ENCODE measurements at places on chromosomes 2 and 18.

DNA sequence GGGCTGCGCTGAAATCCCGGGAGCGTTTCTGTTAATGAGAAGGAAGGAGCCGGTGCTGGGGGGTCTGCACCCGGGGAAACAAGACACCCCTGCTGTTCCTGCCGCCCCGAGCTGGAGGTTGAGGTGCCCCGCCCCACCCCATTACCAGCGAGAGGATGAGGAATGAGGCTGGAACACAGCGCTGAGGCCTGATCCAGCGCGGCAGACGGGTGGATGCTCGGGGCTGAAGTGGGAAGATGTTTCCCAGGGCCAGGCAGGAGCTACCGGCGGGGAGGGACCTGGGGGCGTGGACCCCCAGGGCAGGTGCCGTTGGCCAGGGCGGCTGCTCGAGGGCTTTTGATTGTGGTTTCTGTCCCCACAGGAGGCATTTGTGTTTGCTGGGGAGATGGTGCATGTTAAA lies 134.3 kb upstream of the CTDP1 start:
- DNase-seq, result no peak

DNA sequence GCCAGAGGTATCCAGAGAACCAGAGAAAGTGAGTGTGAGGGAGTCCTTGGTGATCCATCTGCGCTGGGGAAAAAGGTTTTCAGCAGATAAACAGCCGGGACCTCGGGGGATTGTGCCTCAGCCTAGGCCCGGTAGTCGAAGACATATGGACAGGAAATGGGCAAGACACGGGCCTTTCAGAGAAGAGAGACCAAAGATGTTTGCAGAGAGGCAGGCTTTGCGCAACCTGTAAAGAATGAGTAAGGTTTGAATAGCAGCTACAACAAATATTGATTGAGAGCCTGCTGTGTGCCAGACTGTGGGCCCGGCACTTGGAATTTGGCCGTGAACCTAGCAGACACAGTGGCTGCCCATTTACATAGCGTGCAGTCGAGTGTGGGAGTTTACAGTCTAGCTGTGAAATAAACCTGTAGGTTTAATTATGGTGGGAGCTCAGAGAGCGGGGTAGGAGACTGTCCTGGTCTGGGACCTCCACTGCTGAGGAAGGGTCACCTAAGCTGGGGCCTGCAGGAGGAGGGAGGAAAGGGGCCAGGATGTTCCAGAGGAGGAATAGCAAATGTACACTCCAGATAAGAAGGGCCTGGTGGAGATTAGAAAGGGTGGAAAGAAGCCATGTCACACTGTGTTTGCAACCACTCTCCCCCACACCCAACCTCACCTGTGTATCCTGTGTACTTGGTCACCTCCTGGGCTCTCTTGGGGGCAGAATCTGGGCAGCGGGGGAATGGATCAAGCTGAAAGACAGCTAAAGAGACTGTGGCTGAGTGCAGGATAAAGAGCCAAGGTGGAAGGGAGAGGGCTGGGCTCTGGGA lies 3.0 kb downstream of the SH2D6 start:
- DNase-seq, result no peak

- DNase-seq, result no peak
Measured at GRCh38 chr18:67211646-67212045, 304.9 kb downstream of the DSEL start.

- DNase-seq, result no peak
Measured at GRCh38 chr2:236918545-236918944, 167.1 kb upstream of the COPS8 start.

DNA sequence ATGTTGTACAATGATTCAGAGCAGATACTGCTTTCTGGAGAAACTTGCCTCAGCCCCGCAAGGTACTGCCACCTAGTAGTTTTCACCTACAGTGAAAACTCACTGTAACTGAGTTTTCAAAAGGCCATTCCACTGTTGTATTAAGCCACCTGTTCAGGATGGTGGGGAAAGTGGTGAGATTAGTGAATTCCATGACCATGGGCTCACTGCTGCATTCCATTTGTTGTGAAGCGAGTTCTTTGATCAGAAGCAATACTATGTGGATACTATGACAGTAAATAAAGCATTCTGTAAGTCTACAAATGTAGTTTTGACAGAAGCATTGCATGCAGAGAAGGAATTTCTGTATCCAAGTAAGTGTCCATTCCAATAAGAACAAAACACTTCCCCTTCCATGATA lies 113.6 kb downstream of the LAMA3 start:
- no peak for DNase-seq

GRCh38 chr2:20104900-20105545 lies 53.6 kb upstream of the LAPTM4A start:
- DNase-seq, result no peak

DNA sequence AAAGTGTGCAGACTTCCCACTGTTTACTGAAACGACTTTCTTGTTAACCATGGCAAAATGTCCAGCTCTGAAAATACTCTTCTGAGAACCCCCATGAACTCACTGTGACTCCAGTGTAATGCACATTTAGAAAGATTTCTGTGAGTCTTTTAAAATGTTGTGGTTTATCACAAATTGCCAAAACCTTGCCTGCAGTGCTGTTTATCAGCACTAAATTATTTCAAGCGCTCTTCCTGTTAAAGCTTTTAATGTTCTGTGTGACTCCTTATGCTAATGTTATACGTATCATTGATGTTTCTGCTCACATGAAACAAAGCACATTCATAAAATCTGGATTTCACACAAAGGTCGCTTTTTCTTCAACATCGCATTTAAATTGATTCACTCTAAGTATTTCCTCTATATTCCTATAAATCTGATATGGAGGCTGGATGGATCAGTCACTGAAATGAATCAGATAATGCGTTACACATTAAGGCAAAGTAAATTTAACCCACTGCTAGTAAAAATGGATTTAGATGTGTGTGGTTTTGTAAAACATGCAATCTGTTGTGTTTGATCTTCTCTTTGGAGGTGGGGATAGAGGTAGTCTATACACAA lies 521.2 kb downstream of the NYAP2 start:
- DNase-seq, result no peak

DNA sequence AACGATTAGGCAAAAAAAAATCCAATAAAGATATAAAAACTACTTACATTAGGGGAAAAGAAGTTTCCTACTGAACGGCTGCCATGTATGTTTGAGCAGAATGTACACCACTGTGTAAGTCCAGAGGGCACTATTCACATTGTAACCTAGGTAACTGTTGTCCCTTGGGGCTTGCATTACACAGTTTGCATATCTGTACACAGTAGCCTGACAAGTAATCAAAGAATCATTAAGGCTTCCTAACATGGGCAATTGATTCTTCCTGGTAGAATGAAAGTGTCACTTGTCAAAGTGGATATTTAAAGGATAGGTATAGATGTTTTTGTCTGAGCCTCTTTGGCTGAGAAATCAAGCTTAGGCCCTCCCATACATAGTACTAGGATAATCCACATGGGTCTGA lies 39.1 kb downstream of the PLEK start:
- DNase-seq, result no peak

- no peak for DNase-seq
Measured at GRCh38 chr2:158953926-158954763, 14.3 kb upstream of the TANC1 start.

- DNase-seq, result no peak
Measured at GRCh38 chr2:180670302-180671003, 310.0 kb upstream of the UBE2E3 start.

- DNase-seq, result no peak
Measured at GRCh38 chr2:172705352-172705751, 30.3 kb upstream of the RAPGEF4 start.

- no peak for DNase-seq
Measured at GRCh38 chr2:217837530-217837929, 165.3 kb downstream of the TNS1 start.

- DNase-seq, result no peak
Measured at GRCh38 chr2:223846515-223846914, 9.1 kb upstream of the AP1S3 start.

DNA sequence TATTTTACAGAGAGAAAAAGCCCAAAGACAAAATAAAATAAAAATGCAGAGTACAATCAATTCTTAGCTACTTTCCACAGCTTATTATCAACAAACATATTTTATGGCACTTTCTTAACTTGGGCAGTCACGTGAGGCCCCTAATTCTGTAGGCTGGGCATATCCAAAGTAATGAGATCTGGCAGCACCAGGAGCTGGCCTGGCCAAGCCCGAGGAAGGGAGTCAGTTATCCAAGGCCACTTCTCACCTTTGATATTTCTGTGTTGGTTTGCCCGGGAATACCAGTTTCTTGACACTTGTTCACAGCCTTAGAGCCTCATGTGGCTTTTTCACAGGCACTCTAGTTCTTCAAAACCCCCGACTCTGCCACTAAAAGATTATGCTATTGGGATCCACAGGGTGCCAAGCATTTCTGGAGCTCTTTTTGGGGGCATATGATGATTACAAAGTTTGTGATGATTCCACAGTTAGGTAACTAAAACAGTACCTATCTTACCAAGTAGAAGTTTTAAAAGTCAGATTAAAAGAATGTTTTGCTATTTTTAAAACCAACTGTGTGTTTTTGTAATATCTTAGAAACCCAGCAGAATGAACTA lies 90.4 kb downstream of the MEP1B start:
- DNase-seq, result no peak

DNA sequence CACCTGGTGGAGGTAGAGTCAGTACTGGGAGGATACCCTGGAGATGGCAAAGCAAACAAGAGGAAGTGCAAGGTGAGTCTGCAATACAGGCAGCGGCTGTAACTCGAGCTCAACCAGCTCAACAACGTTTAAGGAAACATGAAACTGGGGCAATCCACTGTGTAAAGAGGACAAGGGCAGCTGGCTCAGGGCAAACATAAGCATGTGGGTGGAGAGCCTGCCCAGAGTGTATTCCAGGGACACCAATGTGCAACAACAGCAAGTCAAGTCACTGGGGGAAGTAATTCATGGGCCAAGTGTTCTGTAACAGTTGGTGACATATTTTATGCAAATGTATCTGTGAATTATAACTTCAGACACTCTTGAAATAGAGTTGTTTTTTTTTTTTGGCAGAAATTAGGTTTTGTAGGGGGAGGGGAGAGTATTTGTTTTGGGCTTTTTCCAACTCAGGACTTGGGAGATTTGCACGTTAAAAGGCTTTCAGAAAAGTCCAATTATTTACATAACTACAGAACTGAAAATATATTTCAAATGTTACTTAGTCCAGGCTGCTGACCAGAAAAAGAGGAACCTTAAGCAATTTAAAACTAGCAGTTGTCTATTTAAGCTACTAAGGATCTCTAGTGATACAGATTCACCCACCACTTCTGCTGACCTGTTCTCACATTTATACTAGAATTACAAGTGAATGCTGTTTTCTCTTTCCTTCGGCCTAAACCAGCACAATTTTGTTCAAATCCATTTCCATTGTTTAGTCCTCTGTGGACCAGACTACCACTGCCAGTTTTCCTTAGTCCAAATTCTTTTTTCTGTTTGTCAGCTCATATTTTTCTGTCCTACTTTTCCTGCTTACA lies 18.6 kb downstream of the NRXN1 start:
- DNase-seq, result no peak

DNA sequence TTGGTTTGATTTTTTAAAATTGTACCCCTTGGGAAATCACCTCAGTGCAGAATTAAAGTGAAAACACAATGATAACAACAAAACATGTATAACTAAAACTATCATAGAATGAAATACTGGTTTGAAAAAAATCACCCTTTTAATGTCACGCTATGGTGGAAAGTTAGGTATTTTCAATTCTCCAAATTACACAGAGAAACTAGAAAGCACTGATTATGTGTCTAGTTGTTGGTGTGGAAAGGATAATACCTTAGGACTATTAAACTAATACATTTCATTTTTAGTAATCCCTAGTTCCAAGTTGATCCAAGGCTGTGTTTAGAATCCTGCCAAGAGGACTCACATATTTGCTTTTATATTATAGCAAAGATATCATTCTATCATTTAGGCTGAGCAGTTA lies 71.2 kb downstream of the NUP35 start:
- no peak for DNase-seq

DNA sequence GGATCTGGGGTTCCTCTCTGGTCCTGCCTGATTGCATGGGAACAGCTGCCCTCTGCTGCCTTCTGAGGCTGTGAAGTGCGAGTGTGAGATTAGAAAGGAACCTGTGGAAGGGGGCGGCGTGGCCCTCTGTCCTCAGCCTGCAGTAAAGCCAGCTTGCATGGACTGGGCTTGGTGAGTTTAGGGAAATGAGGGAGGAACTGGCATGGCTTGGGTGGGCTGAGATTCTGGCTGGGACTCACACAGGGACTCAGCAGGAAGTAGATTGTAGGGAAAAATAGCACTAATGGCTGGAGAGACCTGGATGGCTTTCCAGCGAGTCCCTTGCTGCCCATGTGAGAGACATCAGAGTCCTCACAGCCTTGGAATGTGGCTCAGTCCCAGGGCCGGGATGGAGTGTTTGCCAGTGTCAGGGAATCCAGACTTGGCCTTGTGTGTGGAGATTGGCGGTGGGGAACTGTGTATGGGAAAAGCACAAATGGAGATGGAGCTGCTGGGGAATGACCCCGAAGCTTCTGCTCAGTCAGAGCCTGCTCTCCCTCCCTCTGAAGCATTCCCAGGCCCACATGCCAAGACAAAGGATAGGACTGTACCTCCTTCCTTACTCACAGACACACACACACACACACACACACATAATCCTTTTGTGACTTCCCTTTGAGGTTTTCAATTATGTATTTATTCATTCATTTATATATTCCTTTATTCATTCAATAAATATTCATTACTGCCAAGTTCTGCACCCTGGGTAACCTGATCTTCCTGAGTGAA lies 115.4 kb downstream of the ACAA2 start:
- no peak for DNase-seq
